Activated CD4-positive, alpha-beta T cell treated with anti-CD3 and anti-CD28 coated beads, Interleukin-2, amount 10 ng/mL, durations not matched to agents 24 days and 14 days (primary cell): ENCODE measurements at places on chromosomes 11 and 22. TPM values are rescaled to one million over a fixed set of nuclear protein-coding genes. Genes with fewer than 3 reads are reported as not detected.

Gene CCDC15
- total RNA-seq: 4.1 and 4.5 TPM in 2 replicates

Gene FKBP2
- total RNA-seq: 28.8 and 30.6 TPM in 2 replicates

Gene PTDSS2
- total RNA-seq: 31.0 and 31.8 TPM in 2 replicates

Gene WNT11
- 0.69 and 1.2 TPM in 2 replicates for total RNA-seq

Gene NNMT
- not detected in 2 replicates for total RNA-seq

Gene MMP8
- total RNA-seq: not detected in 2 replicates

DNA sequence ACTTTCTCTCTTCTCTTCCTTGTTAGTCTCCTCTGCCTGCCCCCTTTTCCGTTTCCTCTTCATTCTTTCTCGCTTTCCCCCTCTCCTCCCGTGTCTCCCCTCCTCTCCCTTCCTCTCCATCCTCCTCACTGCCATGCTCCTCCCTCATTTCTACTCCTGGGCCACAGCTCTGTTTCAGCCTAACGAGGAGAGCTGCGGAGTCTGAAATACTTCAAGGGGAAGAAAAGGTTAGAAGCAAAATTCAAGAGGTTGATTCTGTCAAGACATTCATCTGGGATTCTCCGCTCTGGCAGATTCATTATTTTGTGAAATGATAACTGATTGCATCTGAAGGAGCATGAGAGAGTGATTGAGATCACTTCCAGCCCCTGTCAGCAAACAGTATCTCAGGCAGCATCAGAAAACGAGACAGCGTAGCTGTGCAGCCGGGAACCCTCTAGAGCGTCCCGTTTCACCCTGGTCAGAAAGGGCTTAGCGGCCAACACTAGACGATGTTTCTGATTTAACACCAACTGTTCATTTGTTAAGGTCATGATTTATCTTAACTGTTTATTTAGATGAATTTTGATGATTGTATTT lies 279.3 kb upstream of the B3GAT1 start:
- DNase-seq: no peak

GRCh38 chr11:120224972-120225909 lies 14.4 kb downstream of the OAF start:
- DNase-seq: no peak

DNA sequence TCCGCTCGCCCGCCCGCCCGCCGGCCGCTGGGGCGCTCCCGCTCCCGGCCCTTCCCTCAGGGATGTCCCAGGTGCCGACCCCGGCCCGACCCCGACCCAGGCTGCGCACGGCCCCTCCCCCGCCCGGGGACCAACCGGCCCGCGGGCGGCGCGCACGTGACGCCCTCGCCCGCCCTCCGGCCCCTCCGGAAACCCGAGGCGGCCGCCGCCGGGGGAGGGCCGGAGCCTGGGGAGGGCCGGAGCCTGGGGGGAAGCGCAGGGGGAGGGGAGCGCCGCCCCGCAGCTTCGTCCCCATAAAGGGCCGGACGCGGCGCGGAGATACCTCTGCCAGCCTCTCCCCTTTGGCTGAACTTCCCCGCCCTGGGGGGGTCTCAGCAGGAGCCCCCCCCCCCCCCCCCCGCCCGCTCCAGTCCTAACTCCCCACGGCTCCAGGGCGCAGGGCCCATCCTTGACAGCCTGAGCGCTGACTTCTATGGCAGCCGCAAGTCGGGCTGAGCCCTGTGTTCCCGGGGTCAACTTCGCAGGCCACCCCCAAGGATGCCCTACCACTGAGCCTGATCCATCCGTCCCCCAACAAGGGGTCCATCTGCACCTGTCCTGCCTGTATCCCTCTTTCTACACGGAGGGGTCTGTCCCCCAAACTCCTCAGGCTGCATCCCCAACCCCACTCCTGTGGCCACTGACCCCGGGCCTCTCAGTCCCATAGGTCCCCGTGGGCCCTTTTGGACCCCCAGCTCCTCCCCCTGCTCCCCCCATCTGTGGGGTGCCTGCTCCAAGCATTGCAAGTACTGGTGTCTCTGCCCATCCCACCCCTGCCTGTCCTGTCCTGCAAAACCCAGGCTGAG lies at the start of gene MAPK12:
MAPK12 (minus strand) TSS at position 69 of the 845 bp plus-strand sequence. CDS start 174 bp downstream, outside the sequence.
- DNase-seq: no peak

DNA sequence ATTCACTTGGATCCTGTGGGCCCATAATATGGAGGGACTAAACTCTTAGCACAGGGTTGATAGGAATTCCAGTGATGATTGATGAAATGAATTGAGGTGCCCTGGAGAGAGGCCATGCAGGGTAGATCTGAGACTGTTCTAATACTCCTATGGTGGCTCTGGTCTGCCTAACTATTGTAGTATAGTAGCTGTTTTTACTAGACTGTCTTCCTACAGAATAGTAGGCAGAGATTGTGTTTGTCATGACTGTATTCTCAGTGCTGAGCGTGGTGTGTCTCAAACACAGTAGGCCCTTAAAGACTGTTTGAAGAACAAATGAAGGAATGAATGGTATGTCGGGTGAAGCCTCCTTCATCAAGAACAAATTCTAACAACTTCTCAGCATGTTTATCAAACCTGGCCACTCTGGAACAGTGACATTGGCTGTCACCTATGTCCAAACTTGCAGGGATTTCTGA lies 107.0 kb upstream of the SESN3 start:
- no peak for DNase-seq

- peak; percentile 85 for DNase-seq
Observed at GRCh38 chr11:72224564-72225410, at the start of gene INPPL1. Gene INPPL1 (plus strand): TSS chr11:72224767. CDS start chr11:72224985, 218 bp downstream.

DNA sequence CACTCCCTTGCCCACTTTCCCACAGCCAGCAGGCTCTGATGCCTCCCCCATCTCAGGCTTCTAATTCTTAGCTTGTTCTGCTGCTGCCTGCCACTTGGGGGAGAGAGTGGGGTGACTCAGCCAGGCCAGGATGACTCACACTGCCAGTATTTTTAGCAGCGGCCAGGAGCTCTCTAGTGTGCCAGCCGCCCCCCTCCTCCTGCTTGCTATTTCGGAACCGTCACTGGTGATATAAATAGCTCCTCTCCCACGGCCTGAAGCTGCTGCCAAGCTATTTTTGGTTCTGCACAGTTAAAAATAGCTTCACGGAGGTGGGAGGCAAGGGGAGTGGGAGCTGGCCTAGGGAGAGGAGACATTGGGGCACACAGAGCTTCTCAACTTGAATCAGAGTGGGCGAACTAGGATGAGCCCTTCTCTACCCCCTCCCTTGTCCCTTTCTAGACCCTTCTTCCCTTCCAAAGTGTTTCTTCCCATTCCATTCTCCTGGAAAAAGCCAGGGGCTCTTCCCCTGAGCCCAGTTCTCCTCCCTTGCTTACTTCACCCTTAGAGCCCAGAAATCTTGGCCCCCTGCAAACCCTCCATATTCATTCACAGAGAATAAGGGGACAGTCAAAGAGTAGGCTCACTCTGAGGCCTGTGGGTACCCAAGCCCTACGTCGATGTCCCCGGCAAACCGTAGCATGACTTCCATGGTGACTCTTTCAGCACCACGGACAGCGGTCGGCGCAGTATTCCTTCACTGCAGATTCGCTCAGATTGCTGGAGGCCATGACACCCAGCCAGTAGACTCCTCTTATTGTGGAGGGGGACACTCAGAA lies 2.5 kb upstream of the NPAS4 start:
- DNase-seq: peak; percentile 91

DNA sequence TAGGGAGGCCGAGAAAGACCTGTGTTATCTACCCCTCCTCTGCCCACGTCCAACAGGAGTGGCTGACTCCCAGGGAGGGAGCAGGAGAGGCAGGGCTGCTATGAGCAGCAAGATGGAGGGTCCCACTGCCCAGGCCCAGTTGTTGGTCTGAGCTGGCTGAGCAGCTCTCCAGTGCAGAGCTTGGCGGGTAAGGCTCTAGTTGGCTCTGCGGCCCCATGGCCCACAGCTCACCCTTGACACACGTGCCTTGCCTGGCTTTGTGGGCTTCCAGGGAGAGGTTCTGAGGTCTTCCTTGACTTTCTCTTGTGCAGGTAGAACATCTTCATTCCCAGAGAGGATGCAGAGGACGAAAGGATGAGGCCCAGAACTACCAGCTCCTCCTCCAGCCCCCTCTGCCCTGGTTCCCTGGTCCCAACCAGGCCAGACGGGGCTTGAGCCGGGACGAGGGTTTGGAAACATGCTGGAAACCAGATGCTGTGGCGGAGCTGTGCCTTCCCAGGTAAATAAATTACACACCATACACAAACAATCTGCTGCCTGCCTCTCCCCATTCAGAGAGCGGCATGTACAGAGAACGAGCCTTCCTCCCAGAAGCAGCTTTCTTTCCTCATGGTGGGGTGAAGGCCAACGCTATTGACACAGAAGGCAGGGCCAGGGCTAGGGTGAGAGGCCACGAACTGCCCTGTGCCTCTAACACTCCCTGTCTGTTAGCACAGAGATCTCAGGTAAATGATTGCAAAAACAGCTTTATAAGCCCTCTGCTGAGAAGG lies 48.1 kb downstream of the DSCAML1 start:
- no peak for DNase-seq

DNA sequence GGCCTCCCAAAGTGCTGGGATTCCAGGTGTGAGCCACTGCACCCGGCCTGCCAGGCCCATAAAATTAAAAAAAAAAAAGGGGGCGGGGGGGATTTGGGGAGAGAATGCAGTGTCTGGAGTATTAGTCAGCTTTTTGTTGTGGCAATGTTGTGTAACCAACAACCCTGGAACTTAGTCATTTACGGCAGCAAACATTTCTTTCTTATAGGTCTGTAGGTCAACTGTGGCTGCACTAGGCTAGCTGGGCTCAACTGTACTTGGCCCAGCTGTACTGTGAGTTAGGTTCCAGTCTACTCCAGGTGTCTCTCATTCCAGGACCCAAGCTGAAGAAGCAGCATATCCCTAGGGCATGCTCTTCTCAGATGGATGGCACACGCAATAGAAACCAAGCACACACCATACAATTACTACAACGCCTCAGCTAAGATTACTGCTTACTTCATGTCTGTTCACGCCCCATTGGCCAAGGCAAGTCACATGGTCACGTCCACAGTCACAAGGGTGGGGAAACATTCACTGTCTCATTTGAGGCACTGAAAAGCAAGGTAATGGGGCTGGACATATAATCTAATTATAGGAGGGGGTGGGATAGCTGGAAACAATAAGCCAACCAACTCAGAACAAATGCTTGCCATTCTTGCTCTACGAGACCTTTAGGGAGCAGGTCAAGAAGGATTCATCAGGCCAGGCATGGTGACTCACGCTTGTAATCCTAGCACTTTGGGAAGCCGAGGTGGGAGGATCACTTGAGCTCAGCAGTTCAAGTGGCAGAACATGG lies 10.4 kb upstream of the SPINDOC start:
- DNase-seq: no peak

- peak; percentile 77 for DNase-seq
Observed at GRCh38 chr11:75383246-75383645, 16.1 kb upstream of the RPS3 start.

DNA sequence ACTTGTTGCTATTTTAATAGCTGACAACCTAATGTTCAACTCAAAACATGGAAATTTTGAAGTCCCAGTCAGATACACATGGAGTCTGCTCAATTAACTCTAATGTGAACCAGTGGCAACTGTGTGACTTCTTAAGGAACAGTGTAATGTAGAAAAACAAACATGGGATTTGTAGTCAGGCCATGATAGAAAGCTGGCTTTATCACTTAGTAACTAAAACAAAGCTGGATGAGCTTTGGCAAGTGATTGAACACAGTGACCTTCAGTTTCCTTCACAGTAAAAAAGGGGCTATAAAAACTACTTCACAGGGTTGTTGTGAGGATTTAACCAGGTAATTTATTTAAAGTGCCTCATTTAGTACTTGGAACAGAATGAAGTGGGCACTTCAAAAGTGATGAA lies 62.6 kb downstream of the PRCP start:
- DNase-seq: no peak

DNA sequence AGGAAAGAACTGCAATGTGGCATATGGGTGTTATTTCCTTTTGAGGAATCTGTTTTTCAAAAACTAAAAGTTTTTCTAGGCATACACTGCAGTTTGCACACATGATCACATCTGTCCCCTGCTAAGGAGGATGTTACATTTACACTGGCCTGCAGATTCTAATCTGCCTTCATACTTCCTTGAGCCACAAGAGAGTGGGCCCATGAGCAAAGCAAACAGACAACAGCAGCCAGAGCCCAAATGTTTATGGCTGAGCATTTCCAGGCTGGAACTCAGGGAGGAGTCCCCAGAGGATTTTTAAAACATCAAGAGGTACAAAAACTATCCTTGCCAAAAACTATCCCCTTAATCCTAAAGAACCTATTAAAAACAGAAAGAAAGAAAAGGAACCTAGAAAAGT lies 117.2 kb upstream of the MTNR1B start:
- DNase-seq: no peak

DNA sequence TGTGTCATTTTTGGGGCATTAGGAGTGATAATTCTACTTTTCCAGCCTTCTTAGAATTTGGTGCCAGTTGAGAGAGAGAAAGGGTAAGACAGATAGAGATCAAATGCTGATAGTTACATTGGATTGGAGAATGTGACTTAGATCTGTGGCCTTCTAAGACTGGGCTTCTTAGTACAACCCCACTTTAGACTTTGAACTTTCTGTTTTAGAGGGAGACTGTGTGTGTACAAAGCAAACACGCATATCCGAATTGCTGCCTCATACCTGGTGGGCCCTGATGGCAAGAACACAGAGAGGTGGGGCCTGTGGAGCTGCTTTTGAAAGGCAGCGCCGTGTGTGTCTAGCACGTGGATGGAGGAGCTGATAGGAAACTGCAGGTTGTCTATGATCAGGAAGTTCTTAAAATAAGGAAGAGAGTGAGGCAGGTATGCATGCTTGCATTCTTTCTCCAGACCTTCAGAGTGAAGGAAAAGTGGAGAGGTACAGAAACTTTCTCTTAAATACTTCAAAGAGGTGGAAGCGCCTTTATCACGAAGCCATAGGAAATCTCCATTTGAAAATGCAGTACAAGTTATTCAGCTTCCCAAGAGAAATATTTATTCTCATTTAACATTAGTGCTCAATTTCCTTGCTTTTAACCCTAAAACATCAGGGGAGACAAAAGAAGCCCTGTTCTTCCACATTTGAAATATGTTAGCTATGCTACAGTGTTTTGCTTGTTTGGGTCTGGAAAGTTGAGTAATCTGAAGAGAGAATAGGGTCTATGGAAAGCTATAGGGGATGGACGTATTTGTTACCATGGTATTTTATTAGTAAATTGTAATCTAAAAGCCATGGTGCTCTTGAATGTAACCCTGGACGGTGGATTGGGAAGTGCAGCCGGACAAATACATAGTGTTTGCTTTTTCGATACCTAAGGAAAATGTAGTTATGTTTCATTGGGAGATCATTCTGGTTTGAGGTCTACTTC lies 13.7 kb downstream of the PDHX start:
- no peak for DNase-seq
